ENCODE measurements at places on chromosomes 13 and 19. TPM values are rescaled to one million over a fixed set of nuclear protein-coding genes. Genes with fewer than 3 reads are reported as not detected.

DNA sequence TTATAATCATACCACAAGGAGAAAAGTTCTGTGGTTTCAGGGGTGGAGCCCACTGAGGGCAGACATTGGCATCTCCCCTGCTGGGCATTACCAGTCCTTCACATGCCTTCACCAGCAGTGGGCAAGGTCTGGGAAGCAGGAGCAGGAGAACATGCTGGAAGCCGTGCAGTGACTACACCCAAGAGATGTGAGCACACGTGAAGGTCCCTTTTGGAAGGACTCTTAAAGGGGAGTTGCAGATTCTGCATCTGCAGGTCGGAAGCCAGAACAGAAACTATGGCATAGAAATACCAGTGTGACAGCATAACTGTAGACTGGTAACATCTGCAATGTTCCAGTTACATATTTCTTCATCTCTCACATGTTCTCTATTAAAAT lies 26.9 kb upstream of the KL start:
- no peak overlapping the region for H3K4me3 ChIP-seq
- no peak for DNase-seq
- no peak overlapping the region for H3K27ac ChIP-seq
- no peaks in the 10 kb centered on the region for H3K36me3 ChIP-seq

DNA sequence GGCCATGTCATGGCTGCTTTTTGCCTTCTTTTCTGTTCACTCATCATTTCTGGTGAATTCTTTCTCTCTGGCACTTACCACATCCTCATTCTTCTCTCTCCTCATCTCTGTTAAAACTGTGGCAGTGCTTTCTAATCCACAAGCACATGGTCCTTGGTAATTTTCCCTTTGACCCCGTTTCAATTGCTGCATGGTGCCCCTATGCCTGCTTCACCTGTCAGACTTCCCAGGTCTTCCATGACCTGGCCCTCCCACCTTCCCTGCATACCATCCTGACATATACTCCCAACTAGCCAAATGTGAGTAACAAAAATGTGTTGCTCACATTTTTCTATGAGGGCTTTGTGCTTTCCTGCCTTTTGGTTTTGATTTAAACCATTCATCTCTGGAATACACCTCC lies 286.5 kb downstream of the MTUS2 start:
- no peaks in the 10 kb centered on the region for H3K27me3 ChIP-seq
- no peak overlapping the region for H3K4me3 ChIP-seq
- H3K27ac ChIP-seq, result no peak overlapping the region
- H3K36me3 ChIP-seq, result no peaks in the 10 kb centered on the region

DNA sequence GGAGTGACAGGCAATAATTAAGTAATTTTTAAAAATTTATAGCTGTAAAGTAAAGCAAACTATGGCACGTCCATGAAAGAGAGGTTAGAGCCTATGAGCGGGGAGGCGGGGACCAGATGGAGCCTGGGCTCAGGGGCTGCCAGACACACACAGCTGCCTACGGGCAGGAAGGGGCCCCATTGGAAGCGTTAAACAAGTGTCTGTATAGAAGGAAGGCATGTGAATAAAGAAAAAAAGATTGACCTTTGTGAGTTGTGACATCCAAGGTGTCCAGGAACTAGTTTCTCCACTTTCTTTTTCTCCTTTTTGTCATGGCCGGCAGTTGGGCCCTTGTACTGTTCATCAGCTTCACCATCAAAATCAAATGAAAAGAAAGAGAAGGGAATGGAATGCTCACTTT lies 56.8 kb downstream of the LRCH1 start:
- H3K4me1 ChIP-seq, result no peaks in the 10 kb centered on the region
- H3K27ac ChIP-seq, result no peak overlapping the region
- no peaks in the 10 kb centered on the region for H3K27me3 ChIP-seq
- DNase-seq, result no peak

- no peaks in the 10 kb centered on the region for H3K36me3 ChIP-seq
- no peak for DNase-seq
- no peak overlapping the region for H3K27ac ChIP-seq
- H3K4me1 ChIP-seq, result no peaks in the 10 kb centered on the region
- no peaks in the 10 kb centered on the region for H3K27me3 ChIP-seq
Observed at GRCh38 chr19:23440207-23440606, 44.9 kb upstream of the ZNF91 start.

DNA sequence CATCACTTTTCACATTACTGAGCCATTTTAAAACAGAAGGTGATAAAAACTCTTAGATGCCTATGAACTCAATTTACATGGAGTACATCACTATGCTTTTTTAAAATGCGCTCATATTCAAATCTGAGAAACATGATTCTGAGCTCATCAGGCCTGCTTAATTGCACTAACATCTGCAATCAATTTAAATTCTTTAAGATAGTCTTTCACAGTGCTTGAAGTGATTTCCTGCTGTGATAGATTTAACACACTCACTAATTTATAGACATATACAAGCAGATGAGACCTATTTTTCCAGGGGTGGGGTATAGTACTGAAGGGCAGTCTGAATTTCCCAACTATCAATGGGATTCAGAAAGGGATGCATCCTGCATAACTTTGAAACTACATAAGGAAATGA lies 82.9 kb downstream of the DIAPH3 start:
- no peak for DNase-seq
- H3K4me1 ChIP-seq, result no peaks in the 10 kb centered on the region
- H3K36me3 ChIP-seq, result no peaks in the 10 kb centered on the region
- no peak overlapping the region for H3K4me3 ChIP-seq

DNA sequence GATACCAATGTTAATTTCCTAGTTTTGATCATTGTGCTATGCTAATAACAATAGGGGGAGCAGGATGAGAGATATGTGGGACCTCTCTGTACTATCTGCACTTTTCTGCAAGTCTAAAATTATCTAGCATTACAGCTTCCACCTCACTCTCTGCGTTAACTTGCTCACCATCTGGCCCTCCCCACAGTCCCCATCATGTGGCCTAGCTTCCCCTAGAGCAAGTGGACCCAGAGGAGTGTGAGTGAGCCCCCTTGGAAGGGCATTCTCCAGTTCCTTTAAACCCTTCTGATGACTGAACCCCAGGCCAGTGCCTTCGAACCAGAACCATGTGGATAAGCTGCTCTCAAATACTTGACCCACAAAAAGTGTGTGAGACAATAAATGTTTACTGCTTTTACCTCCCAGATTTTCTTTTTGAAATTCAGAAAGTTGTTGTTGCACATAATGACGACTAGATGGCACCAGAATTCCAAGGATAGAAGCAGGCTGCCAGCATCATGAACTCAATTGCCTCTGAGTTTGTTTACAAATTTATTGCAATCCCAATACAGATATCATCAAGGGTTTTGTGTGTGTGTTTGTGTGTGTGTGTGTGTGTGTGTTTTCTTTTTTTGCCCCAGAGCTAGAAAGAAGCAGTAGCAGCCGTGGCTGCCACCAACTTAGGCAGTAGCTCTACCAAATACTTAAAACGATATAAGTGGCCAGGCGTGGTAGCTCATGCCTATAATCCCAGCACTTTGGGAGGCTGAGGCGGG lies 49.0 kb upstream of the ZNF780A start:
- no peaks in the 10 kb centered on the region for H3K36me3 ChIP-seq
- H3K27me3 ChIP-seq, result no peaks in the 10 kb centered on the region
- no peak overlapping the region for H3K4me3 ChIP-seq
- H3K4me1 ChIP-seq, result no peaks in the 10 kb centered on the region

DNA sequence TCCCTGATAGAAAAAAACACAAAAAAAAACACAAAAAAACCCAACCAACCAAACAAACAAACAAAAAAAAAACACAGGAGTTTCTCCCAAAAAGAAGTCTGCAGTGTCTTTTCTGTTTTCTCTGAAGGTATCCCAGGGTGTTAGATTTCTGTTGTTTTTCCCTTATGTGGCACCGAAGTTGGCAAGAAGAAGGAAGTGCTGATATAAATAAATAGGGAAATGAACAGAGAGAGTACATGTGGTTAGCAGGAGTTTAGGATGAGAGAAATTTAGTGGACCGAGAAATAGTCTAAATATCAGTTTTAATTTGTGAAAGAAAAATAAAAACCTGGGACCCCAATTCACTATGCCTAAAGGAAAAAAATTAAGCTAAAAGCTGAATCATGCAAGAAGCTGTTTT lies 287.0 kb upstream of the SGCG start:
- peaks cover 4% of the 10 kb centered on the region for H3K4me1 ChIP-seq
- H3K36me3 ChIP-seq, result no peaks in the 10 kb centered on the region
- DNase-seq, result no peak
- H3K27ac ChIP-seq, result no peak overlapping the region

- H3K27ac ChIP-seq, result no peak overlapping the region
- no peaks in the 10 kb centered on the region for H3K27me3 ChIP-seq
- peaks cover 42% of the 10 kb centered on the region for H3K4me1 ChIP-seq
- no peaks in the 10 kb centered on the region for H3K36me3 ChIP-seq
- DNase-seq, result no peak
Observed at GRCh38 chr19:50928831-50929230, 17.6 kb upstream of the KLK4 start.

- H3K27ac ChIP-seq, result no peak overlapping the region
- H3K36me3 ChIP-seq, result no peaks in the 10 kb centered on the region
- no peak overlapping the region for H3K4me3 ChIP-seq
- H3K27me3 ChIP-seq, result no peaks in the 10 kb centered on the region
Observed at GRCh38 chr13:92487238-92487637, 739.4 kb upstream of the GPC6 start.

DNA sequence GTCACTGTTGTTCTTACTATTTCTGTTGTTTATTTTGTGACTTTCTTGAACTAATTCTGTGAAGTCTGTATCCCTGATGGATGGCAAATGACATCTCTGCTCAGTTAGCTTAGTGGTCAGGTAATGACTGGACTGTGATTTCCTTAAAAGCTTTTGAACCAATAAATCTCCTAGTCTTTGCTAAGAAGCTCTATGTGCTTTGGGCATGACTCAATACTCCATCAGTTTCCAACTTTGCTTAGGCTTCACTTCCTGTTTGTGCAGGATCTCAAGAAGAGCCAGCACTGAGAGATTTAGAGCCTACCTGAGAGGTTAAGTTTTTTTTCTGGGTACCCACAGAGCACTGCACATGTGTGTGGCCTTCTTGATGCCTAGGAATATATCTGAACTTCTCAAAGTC lies 329.7 kb upstream of the HTR2A start:
- H3K36me3 ChIP-seq, result no peaks in the 10 kb centered on the region
- no peaks in the 10 kb centered on the region for H3K4me1 ChIP-seq
- no peak for DNase-seq
- no peak overlapping the region for H3K27ac ChIP-seq
- no peaks in the 10 kb centered on the region for H3K27me3 ChIP-seq
- no peak overlapping the region for H3K4me3 ChIP-seq

GRCh38 chr19:31328238-31328637 lies 21.0 kb downstream of the TSHZ3 start:
- H3K27me3 ChIP-seq, result no peaks in the 10 kb centered on the region
- H3K27ac ChIP-seq, result no peak overlapping the region
- H3K4me3 ChIP-seq, result no peak overlapping the region
- H3K4me1 ChIP-seq, result peaks cover 15% of the 10 kb centered on the region

- no peak for DNase-seq
- H3K27me3 ChIP-seq, result no peaks in the 10 kb centered on the region
- no peak overlapping the region for H3K4me3 ChIP-seq
- H3K27ac ChIP-seq, result no peak overlapping the region
- H3K4me1 ChIP-seq, result no peaks in the 10 kb centered on the region
Observed at GRCh38 chr13:29484796-29485195, 110.7 kb downstream of the SLC7A1 start.

GRCh38 chr19:38333245-38333644 lies 2.4 kb upstream of the CATSPERG start:
- H3K27me3 ChIP-seq, result no peaks in the 10 kb centered on the region
- H3K36me3 ChIP-seq, result peaks cover under 1% of the 10 kb centered on the region
- H3K4me1 ChIP-seq, result peaks cover 21% of the 10 kb centered on the region
- H3K27ac ChIP-seq, result no peak overlapping the region
- no peak for DNase-seq

DNA sequence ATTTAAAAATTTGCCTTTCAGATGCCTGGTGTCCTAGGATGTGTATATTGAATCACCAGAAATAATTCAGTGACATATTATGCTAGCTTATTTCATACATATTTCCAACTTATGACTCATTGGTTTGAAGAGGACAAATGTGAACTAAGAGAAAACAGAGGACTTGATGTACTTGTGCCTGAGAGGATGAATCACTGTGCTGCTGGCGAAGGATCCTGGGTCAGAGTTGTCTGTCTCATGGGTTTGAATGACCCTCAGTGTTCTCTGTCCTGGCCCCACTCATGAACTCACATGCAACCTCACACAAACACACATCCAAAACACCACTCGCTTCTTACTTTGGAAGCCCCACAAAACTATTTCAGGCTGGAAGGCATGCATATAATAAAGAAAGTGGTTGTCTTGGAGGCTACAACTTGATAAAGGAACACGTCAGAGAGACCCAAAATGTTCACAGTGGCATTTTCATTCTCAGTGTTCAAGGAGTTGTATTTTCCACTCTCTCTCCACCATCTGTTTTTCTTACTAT lies 129.0 kb upstream of the SPRY2 start:
- H3K4me1 ChIP-seq, result peaks cover 34% of the 10 kb centered on the region
- H3K4me3 ChIP-seq, result no peak overlapping the region
- no peaks in the 10 kb centered on the region for H3K27me3 ChIP-seq
- no peak for DNase-seq
- H3K36me3 ChIP-seq, result no peaks in the 10 kb centered on the region

Gene ATP8A2
- total RNA-seq, result not detected

Gene SH3GL1
- total RNA-seq, result 80.7 TPM

Gene CBY2
- not detected for total RNA-seq

Gene ARID3A
- total RNA-seq, result 5.0 TPM

Gene CYP4F8
- total RNA-seq, result not detected

Gene PGLYRP1
- not detected for total RNA-seq

Gene ENOX1
- total RNA-seq, result 0.76 TPM

Gene MEDAG
- 9.8 TPM for total RNA-seq
